ENCODE measurements at places on chromosomes 12 and 14.
A peak's percentile ranks its signal among the peaks of the same experiment; 100 is the strongest.

DNA sequence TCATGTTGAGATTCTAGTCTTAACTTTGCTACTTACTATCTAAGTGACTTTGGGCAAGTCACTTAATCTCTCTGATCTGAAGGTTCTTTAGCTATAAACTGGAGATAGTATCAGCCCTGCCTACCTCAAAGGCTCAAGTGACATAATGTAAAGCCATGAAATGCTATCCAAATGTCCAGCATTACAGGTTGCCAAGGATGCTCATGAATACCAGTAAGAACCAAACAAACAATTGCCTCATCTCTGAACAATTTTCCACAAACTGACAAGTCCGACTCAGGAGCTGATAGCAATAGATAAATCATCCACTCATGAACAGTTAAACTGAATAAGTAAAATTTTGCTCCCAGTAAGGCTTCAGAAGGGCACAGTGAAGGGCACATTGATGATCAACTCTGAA is 51.5 kb downstream of the LMNTD1 start:
- no peak for DNase-seq

DNA sequence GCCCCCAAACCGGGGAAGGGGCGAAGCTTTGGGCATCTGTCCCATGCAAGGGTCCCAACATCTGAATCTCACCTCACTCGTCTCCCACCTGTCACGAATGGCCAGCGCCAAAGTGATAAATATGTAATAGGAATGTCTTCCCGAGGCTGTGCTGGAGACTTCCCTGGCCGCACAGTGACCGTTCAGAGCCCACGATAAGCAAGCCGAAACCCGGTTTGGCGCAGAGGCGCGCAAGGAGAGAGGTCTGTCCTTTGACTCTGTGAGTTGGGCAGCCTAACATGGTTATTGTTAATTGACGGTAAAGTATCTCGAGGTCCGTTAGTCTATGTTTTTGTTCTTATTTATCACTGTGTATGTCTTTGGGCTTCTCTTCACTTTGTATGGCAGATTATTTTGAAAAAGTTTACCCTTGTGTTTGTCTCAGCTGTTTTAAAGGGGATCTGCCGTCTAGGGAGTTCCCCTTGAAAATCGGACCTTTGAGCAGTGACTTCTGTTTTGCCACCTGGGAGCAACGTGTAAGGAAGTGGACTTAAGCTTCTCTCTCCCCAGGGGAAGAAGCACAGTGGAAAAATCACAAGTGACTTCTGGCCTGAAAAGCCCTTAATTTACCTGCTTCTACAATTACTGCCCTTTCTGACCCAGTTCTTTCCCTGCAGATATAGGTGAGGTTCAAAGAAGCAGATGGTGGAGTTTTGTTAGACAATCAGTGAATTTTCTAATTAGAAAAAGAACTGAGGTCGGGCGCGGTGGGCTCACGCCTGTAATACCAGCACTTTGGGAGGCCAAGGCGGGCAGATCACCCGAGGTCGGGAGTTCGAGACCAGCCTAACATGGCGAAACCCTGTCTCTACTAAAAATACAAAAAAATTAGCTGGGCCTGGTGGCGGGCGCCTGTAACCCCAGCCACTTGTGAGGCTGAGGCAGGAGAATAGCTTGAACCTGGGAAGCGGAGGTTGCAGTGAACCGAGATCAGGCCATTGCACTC is 1.1 kb upstream of the TM9SF1 start:
- no peak for DNase-seq

GRCh38 chr12:120394483-120395367 is 25.8 kb upstream of the MSI1 start:
- DNase-seq: no peak

- no peak for DNase-seq
Observed at GRCh38 chr14:95817271-95817670, 59.4 kb upstream of the TUNAR start.

- no peak for DNase-seq
Observed at GRCh38 chr12:108691998-108692808, 39.1 kb downstream of the CORO1C start.

GRCh38 chr14:38900887-38901286 is 202.1 kb downstream of the SEC23A start:
- no peak for DNase-seq

GRCh38 chr14:76208340-76208739 is 56.6 kb downstream of the GPATCH2L start:
- no peak for DNase-seq

DNA sequence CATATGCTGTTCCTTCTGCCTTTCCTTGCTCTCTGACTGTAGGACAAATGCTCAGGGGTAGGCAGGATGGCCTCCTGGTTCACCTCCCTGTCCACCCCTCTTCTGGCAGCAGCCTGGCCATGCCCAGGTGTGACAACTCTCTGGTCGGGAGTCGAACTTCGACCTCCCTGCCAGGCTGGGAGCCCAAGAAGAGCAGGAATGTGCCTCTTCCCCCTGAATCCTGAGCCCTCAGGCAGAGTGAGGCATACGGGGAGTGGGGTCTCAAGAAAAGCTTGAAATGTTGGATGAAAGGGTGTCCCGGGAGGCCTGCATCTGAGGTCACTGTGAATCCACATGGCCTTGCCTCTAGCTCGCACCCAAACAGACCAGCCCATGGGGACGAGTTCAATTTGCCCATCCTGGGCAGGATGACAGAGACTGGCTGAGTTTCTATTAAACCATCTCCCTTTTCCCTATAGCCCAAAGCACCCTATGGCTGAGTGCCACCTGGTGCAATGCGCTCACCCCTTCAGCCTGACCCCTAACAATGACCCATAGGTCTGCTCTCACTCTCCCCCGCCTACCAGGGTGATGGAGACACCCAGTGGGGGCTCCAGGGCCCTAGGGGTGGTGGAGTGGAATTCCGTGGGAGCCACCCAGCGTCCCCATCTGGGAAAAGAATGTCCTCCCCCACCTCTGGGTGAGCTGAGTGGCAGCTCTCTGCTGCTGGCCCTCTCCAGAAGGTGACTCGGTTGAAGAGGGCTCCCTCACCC is 52.9 kb upstream of the DIO3 start:
- DNase-seq: no peak

DNA sequence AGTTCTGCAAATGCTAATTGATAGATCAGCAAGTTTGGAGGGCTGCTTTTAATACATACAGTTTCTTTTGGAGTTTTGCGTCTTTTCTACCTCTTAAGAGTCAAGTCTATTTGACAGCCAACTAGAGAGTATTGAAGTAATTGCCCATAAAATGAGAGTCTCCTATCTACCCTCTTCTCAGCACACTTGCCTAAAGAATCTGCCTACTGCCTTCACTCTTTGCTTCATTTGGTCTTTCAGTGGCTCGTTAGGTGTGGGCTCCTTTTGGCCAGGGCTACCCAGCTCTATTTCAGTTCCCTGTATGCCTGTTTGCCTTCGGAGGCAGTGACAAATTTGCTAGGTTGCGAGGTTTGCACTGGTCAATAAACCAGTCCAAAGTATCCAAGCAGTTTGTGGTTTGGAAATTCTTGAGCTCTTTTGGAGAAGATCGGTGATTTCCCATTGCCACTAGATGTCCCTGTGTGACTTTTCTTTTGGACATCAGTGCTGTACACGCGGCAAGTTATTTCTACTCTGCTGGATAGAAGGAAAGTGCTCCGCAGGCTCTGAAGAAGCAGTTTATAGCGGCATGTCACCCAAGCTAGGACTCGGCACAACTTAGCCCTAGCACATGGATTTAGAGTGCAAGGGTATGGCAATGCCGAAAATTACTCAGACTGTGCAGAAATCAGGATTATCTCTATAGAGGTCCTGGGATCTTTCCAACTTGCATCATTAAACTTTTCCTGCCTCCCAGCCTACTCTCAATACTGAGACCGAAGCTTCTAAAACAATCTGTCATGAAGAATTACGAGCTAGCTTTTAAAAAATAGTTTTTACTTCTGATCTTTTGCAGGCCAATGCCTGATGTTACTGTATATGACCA is 38.6 kb downstream of the MGST1 start:
- DNase-seq: peak; percentile 68

- DNase-seq: no peak
Observed at GRCh38 chr12:132477017-132477702, 12.8 kb upstream of the FBRSL1 start.

DNA sequence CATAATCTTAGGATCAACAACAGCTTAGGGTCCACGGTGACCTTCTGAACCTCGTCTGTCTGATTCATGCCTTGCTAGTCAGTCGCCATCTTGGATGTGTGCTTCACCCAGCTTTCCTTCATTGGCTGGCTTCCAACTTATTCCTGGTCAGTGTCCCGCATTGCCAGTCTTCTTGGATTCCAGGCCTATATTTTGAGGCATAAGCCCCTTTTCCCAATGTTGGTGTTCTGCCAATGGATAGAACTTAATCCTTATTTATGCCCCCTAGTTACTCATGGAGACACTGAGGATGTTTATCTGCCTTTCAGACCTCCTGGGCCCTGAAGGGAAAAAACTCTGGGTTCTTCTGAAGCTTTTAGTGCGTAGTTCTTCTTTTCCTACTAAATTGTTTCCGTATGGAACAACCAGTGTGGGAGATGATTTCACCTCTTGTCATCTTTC is 5.8 kb downstream of the JDP2 start:
- no peak for DNase-seq

GRCh38 chr14:24404814-24405213 is 6.0 kb downstream of the NYNRIN start:
- no peak for DNase-seq
